ENCODE measurements at places on chromosomes 5 and 9.

DNA sequence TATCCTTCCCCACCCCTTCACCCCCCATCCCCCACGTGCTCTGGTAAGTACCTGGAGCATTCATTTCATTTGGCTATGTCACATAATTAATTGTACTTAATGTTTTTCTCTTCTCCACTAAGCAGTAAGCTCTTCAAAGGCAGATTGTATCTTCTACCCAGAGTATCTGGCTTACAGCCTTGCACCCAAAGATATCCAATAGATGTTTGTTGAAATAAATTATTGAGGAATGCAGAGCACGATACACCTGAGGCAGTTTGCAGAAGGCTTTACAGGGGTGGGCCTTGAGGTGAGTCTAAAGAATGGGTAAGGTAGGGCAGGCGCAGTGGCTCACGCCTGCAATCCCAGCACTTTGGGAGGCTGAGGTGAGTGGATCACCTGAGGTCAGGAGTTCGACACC, 2.5 kb upstream of the SOWAHA start:
- DNase-seq, result no peak

- no peak for DNase-seq
Measured at GRCh38 chr9:112786829-112787520, 36.4 kb downstream of the SNX30 start.

DNA sequence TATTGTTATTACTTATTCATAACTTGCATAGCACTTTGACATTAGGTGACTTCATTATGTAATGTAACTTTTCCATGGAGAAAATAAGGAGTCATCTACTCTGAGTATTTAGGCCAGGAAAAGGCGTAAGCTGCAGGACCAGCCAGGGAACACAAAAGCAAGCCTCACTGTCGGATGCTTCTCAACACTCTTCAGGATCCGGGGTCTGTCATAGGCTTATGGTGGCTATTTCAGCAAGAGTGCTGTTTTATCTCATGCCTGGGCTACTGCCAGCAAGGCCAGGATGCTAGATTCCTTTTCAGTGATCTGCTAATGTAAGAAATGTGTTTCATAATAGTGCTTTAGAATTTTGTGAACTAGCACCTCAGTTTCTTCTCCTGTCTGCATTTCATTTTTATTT, 162.4 kb downstream of the CHSY3 start:
- no peak for DNase-seq

DNA sequence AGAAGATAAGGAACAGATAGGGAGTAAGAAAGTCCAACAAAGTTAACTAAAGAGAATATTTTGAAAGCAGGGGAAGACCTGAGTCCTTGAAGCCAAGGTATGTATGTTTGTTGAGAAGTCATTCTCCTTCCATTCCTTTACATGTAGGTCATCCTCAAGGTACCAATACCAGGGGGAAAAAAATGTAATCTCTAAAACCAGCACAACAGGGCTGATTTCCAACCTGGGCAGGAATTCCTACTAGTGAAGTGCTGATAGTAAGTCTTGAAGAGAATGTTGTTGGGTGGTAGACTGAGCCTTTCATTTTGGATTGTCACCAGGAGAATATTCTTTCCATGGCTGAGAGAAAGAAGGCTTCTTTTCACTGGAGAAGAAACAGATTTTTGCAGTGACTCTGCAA, 117.1 kb upstream of the ZNF462 start:
- no peak for DNase-seq

DNA sequence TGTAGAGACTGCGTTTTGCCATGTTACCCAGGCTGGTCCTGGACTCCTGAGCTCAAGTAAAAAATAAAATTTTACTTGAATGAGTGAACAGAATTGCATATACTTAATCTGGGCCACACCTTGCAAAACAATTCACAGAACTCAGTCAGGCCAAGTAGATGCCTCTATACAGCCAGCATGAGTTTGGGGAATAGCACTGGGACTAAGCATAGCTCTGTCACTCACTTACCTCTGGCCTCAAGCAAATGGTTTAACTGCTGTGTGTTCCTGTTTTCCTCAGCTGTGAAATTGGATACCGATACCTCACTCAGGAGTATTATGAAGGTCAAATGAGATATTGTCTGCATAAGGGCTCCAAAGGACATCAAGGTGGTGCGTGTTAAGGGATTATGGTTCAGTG, 10.9 kb upstream of the FRMPD1 start:
- no peak for DNase-seq

DNA sequence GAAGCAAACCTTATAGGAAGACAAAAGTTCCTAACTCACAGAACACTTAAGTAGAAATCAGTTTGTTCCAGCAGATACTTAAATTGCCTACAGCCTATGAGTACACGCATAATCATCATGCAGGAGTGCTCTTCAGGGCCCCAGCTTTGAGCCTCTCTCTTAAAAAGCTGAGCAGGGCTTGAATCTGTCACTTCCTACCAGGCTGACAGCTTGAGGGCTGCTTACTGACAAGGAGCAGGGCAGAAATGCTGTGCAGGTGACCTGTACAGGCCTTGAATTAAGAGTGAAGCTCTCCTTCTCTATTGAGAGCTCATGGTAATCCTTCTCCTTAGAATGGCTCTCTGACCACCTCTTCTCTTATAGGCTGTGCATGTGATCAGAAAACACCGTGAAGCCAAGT, 66.5 kb upstream of the MAST4 start:
- no peak for DNase-seq
